ENCODE measurements at places on chromosomes 1 and 21.

DNA sequence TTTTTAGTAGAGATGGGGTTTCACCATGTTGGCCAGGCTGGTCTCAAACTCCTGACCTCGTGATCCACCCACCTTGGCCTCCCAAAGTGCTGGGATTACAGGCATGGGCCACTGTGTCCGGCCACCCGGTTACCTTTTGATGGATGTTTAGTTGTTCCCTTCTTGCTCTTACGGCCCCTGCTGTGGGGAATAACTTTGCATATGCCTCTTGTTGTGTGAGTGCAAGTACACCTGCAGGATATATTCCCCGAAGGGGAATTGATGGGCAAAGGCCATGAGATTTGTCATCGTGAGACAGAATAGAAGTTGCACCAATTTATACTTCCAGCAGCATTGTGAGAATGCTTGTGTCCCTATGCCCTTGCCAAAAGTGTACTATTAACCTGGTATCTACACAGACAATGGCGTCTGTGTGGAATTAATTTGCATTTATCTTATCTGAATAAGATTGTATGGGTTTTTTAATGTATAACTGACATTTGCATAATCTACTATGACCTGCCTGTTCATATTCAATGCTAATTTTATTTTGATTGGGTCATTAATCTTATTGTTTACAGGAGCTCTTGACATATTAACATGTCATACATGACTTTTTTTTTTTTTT, 8.1 kb downstream of the IL6R start:
- no peak for DNase-seq

DNA sequence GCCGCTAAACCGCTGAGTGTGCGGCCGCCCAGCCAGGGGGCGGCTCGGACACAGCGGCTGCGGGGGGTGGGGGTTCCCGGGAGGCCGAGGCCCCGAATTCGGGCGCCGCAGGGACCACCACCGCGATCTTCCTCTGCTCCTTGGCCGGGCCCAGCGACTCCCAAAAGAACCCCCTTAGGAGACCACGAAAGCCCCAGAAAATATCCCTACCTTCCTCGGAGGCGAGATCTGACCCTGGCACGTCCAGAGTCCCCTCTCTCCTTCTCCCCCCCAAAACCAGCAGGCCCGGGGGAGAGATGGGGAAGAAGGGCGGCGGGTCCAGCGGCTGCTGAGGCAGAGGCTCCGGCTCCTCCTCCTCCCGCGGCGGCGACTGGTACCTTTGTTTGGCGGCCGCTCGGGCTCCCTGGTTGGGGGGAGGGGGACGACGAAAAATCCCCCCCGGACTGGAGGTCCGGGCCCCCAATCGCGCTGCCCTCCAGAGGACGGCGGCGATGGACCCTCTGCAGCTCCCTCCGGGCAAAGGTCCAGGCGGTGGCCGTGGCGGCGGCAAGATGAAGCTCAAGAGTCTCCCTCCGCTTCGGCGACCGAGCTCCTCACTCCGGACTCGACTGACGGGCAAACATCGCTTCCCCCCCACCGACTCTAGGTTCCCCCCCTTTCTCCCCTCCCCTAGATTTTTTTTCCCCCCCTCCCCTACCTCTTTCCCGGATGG, at the start of gene ARID4B:
Gene ARID4B, minus strand, starts transcription at position 621 of the 712 bp plus-strand sequence. CDS start 1,260 bp downstream, outside the sequence.
- peak; percentile 52 for DNase-seq

DNA sequence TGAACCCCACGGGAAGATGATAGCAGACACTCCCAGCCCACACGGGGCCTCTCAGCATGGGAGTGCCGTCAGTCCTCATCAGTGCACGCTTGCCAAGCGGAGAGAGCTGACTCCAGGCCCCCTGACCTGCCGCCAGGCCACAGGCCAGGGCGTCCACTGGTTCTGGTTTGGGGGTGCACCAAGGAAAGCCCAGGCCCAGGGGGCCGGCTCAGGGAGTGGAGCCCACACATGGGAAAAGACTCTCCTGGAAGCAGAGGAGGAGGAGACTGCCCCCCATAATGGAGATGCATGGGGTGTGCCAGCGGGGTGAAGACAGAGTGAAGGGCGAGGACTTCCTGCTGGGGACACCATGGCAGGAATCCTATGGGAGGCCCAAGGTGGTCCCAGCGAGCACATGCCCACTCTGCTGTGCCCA, 6.4 kb downstream of the TRIM11 start:
- no peak for DNase-seq

GRCh38 chr1:205142102-205142469, 20.3 kb upstream of the RBBP5 start:
- DNase-seq = no peak

DNA sequence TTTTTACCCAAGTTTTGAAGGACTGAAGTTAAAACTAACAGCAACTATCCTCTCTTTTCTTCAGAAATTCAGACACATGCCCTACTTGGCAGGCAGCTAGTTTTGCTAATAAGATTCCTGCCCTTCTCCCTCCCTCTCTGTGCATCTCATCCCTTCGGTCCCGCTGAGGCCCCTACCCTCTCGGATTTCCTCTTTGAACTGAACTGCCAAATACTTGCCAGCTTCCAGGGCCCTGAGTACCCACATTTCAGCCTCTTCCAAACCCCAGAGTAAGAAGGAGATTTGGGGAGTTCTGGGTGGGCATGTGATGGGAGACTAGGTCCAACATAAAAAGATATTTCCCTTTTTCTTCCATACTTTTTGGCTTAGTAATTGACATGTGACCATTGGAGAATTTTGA, 116.5 kb upstream of the JUN start:
- DNase-seq = no peak
